ENCODE measurements at places on chromosomes 11 and 22.

DNA sequence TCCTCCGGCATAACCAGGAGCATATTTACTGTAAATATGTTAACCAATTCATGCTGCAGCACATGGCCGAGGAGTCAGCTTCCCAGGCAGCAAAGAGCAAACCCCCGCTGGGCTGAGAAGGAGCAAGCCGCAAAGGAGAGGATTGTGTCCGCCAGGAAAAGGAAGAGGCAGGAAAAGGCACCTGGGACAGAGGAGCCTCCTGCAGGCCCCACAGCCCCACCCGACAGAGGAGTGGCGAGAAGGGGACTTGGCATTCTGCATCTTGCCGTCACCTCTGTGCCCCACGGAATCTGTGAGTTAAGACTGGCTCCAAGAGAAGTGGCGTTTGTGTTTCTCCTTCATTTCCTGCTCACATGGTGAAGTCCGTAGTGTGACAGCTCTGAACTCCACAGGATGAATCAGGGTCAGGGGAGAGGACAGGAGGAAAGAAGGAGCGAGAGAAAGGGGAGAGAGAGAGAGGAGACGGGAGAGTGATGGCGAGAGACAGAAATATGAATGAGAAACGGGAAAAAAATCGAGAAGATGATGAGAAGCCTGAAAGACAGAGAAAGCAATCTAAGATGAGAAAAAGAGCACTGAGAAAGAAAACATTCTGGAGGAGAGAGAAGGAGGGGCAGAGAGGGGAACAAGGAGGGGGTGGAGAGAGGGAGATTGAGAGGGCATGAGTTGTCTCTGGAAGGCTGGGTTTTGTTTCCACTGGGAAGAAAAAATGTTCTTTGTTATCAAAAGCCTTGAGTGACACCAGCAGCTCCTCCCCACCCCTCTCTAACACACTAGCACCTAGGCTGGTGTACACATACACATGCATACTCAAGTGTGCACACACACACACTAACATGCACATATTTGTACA, 489.6 kb downstream of the MN1 start:
- DNase-seq, result no peak

- no peak for DNase-seq
These were observed 662 bp downstream of the MUC5B start for GRCh38 chr11:1223346-1224110.

GRCh38 chr11:128865490-128865889, 1.6 kb downstream of the KCNJ1 start:
- no peak for DNase-seq

DNA sequence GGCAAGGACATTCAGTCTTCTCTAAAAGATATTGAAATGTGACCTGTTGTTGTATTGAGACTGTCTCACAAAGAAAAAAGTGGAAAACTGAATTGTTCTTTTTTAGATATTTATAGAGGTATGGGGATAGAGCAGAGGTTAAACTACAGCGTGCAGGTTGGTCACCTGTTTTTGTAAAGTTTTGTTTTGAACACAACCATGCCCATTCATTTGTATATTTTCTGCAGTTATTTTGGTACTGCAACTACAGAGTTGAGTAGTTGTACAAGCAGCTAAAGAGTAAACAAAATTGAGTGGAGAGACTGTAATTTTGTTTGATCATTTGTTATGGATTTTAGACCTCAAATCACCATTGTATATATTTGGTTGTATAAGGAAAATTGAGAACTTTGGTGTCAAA, 11.3 kb downstream of the EED start:
- DNase-seq, result no peak

GRCh38 chr11:70140711-70141485, 62.2 kb upstream of the FADD start:
- DNase-seq, result no peak

DNA sequence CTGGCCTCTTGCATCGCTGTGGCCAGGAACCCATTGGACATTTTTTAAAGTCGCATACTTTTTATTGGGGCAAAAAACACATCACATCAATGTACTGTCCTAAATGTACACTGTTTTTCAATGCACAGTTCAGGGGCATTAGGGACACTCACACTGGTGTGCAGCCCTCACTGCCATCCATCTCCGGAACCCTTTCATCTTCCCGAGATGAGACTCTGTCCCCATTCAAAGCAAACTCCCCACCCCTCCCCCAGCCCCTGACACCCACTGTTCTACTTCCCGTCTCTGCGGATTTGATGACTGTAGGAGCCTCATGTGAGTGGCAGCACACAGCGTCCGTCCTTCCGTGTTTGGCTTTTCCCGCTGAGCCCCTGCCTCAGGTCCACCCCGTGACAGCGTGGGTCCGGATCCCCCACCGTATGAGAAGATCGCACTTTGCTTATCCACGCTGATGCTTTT, 41.8 kb upstream of the TH start:
- no peak for DNase-seq

- DNase-seq, result no peak
These were observed 185.5 kb downstream of the KIRREL3 start for GRCh38 chr11:126815111-126815510.

DNA sequence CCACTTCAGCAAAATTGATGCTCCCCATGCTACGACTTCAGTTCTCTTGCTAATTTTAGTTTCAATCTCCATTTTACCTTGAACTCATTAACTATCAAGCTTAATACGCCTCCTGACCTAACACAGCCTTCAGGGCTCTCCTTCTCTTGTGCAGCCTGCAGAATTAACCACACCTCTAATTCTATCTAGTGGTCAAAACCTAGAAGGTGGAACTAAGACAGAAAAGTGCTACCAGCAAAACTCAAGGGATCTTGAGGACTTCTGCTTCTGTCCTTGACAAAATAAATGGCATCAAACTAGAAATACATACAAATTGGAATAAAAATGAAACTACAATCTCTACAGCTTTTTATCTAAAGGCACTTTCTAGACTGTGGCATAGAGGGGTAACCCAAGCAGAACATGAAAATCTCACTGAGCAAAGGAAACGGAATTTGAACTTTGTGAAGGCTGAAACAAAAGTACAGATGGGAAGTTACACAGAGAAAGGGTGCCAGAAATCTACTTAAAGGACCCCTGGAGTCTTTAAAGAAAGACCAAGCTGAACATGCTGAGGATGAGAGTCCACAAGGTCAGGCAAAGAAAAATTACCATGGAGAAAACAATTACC, 10.7 kb downstream of the CWF19L2 start:
- no peak for DNase-seq

- peak; percentile 51 for DNase-seq
These were observed 13.0 kb upstream of the CYB5R3 start for GRCh38 chr22:42661985-42662831.

GRCh38 chr11:11732116-11732515, 109.7 kb upstream of the USP47 start:
- no peak for DNase-seq

- DNase-seq, result no peak
These were observed 5.4 kb downstream of the LMO1 start for GRCh38 chr11:8258289-8258688.

- DNase-seq, result peak; percentile 21
These were observed at the start of gene CFAP300 for GRCh38 chr11:102047305-102047924. CFAP300 (plus strand) TSS chr11:102047437; CDS start chr11:102047471, 34 bp downstream.

DNA sequence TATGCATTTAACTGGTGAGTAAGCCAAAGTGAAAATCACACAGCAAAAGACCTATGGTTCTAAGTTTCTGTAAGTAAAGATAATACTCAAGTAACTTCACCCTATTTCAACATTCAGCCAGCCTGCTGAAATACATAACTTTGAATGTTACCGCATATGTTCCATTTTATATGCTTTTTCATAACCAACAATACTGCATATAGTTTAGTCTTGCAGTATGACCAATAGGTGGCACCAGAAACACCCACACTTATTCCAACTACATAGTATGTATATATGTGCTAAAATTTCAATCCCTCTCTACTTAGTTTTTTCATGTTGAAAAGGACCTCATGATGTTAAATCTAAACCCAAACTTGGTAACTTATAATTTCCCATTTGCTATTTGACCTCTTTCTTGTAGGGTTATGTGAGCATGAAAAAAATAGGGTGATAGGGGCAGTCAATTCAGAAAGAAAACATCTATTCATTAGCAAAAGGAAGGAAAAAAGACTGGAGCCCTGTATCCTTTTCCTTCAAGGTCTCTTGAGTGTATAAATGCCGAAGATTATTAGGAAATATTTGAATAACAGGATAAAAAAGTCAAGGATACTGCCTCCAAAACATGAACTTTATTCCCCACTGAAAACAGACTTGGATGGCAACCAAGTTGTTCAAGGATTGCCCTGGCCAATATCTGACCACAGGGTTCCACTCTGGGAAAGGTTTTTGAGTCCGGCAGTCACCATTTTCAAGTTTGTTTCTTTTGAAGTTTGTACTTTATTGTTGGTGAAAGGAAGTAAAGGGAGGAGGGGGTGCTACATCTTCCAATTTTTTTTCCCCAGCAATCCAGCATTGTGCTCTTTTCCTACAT, 23.8 kb upstream of the FZD4 start:
- DNase-seq, result no peak

DNA sequence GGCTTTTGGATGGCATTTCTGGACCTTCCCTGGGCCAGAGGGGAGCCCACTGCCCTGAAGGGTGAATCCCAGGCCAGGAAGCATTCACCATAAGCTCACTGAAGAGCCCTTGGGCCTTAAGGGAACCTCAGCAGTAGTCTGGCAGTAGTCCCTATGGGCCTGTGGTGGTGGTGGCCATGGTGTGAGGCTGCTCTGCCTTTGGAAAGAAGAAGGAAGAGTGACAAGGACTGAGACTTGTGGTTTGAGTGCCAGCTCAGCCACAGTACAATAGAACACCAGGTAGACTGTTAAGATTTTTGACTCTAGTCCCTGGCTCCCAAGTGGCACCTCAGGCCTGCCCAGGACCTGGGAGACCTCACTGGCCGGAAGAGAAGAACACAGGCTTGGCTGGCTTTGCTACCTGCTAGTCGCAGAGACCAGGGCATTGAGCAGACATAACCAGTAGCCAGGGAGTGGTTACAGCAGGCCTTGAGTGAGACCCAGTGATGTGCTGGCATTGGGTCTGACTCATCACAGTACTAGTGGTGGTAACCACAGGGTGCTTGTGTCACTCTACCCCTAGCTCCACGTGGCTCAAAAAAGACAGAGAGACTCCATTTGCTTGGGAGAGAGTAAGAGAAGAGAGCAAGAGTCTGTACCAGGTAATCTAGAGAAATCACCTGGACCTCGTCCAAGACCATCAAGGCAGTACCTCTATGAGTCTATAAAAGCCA, 259.8 kb upstream of the BLID start:
- DNase-seq, result no peak

DNA sequence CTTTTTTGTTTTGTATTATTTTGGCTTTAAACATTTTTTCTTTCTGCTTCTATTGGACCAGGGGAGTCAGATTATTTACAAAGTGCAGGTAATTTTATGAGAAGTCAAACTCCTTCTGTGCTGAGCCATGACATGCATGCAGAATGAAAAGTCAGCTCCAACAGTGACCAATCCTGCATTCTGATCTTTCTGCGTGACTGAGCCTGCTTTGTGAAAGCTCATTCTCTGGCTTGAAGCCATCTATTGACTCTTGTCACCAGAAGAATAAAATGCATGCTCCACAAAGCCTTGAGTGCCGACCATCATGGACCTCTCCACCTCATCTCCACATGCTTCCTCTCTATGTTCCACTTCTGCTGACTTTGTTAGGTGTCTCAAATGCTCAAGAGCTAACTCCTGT, 50.2 kb downstream of the MIAT start:
- DNase-seq, result no peak

DNA sequence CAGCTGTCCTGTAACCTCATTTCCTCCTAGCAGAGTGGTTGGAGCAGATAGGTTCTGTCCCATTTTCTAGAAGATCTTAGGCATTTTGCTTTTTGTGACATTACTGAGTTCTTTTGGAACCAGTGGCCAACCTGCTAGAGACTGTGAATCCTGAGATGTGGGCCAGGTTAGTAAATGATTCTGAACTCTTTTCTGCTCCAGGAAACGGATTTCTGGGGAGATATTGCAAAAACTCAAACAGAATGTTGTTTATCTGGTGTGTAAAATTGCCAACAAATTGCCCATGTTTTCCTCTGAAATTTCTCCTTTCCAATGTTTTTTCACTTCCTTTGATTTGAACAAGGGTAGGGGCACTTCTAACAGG, 32.7 kb downstream of the SLC6A5 start:
- DNase-seq, result no peak

Data from NCI-H2171 (cell line).